ENCODE measurements at places on chromosomes 1 and 21.

GRCh38 chr1:50796272-50796671 is 163.8 kb downstream of the FAF1 start:
- no peak for DNase-seq

DNA sequence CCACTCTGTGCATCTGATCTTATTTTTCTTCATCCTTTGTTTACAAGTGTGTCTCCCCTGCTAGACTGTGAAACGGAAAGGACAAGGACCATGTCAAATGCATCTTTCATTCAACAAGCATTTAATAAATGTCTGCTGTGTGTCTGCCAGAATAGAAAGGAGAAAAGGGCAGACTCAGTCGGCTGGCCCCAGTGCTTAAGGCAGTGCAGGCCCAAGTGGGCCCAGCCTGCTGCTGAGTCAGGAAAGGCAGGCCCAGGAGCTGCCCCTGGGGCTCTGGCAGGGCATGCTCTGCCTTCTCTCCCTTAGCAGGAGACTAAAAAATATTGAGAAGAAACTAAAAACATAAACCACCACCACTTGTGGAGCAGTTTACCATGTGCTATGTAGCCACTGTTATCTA is 38.1 kb downstream of the PLEKHA6 start:
- DNase-seq, result no peak

DNA sequence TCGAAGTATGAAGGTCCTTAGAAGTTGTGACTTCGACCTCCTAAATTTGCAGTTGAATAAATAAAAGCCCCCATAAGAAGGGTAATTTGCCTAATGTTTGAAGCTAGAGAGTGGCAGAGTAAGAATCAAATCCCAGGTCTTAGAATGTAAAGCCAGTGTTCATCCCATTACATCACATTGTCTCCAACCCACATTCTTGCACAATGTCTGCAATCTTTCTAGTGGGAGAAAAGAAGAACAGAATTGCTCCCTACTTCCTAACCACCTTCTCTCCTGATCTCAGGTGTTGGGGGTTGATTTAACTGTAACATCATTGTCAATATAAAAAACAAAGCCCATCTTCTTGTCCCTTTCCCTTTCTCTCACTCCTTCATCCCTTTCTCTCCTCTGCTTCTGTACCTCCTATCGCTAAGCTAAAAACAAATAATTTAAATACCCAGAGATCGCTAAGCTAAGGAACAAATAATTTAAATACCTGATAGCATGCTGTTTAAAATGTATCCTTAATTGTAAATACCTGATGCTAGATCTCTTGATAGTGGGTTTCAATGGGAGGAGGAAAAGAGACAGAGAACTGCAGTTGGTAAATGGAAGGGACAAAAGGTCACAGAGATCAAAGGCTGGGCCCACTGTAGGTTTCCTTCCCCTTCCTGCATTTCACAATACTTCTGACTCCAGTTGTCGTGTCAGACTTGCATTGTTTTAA is 32.1 kb upstream of the CCDC190 start:
- DNase-seq, result no peak

DNA sequence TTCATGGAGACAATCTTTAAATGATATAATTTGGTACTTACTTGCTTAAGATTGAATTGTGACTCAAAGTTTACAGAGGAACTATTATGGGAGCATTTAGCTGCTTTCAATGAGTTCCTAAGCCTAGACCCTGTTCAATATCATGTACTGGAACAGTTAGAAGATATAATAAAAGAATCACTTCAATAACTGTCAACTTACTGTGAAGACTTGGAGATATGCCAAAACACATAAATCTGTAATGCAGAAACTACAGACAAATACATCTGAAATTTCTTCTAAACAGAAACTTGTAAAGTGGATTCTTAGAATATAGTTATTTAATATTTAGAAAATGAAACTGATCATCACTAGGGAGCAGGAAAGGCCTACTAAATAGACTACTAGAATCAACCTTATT is 259.3 kb downstream of the HLX start:
- DNase-seq, result no peak

- DNase-seq, result no peak
Measured at GRCh38 chr21:27315373-27315772, 348.5 kb upstream of the ADAMTS5 start.

DNA sequence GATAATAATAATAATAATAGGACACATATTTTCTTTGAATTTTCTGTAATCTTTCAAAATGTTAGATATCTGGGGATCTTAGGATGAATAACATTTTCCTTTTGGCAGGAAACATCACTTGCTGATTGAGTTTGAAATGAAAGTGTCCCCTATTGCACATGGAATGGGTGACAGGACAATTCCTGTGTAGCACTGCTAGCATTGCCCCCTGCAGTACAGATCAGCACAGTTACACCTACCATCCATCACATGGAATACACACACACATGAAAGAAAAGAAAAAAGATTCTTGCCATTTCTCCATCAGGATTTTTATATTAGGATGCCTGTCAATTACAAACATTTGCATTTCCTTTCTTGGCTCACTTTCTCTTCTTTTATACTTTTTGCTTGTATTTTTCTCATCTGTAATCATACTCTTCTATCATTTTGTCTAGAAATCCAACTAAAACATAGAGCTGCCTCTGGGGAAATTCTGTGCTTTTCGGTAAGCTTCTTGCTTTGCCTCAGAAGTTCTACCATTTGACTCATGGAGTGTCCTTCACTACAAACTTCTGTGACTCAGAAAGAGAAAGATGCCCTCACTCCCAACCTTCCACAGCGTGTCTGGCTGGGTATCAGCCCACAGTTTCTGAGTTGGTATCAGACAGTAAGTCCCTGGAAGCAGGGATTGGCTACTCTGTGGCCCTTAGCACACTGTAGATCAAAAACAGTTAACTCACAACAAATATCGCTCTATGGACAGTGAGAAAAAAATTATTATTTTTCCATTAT is 641.2 kb downstream of the PTPRC start:
- no peak for DNase-seq

DNA sequence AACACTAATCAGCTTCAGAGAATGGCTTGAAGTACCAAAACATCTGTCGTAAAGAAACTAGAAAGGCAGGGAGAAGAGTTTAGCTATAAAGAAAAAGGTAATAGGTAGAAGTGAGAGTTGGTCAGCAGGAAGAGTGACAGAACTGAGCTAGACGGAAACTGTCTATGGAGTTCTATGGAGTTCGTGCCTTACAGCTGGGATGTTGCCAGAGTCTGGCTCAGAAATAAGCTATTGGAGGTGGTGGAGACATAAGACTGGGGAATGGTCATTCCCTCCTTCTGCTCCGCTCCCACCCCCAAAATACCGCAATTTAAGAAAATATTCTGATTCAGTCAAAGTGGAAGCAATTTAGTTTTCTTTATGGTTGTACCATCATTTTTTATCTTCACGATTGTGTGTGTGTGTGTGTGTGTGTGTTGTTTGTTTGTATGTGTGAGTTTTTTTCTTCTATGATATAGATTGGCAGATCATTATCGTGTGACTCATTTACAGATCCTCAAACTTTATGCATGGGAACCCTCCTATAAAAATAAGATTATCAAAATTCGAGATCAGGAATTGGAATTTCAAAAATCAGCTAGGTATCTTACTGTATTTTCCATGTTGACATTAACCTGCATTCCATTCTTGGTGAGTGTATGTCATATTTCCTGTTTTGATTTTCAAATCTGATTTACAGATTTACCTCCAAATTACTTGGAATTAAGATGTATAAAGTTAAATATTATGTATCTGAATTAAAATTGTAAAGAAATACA is 79.0 kb downstream of the HSPA13 start:
- DNase-seq, result no peak

DNA sequence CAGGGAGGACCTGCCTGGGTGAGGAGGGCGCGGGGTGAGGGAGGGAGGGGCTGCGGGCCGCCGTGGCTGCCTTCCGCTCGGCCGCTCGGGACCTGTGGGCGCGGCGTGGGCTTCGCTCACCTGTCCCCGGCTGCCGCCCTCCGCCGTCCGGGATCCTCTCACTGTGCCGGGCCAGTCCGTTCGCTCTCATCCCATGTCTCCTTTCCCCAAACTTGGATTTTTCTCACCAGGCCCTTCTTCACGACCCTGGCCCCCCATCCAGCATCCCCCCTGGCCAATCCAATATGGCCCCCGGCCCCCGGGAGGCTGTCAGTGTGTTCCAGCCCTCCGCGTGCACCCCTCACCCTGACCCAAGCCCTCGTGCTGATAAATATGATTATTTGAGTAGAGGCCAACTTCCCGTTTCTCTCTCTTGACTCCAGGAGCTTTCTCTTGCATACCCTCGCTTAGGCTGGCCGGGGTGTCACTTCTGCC is 362 bp downstream of the ZBTB48 start:
- DNase-seq, result no peak

DNA sequence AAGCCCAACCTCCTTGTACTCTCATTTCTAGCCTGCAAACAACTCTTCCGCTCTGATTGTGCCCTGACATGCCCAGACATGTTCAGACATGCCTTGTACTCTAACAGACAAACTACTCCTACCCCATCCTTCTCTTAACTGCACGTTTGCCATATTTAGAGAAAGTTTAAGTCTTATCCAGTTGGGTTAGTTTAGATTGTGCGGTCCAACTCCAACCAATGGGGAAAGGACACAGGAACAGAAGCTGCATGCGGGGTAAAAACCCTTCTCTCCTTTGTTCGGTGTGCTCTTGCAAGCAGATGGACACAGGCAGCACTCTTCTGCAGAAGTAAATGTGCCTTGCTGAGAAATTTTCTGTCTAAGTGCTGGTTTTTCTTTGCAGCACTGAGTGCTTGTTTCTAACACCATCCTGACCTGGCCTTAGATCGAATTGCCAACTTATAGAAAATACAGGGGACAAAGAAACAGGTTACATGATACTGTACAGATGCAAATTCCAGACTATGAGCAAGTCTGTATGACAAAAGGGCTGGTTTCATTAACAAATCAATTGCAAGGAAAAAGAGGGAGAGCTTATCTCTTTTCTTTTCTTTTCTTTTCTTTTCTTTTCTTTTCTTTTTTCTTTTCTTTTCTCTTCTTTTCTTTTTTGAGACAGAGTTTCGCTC is 35.8 kb upstream of the IFNGR2 start:
- no peak for DNase-seq

DNA sequence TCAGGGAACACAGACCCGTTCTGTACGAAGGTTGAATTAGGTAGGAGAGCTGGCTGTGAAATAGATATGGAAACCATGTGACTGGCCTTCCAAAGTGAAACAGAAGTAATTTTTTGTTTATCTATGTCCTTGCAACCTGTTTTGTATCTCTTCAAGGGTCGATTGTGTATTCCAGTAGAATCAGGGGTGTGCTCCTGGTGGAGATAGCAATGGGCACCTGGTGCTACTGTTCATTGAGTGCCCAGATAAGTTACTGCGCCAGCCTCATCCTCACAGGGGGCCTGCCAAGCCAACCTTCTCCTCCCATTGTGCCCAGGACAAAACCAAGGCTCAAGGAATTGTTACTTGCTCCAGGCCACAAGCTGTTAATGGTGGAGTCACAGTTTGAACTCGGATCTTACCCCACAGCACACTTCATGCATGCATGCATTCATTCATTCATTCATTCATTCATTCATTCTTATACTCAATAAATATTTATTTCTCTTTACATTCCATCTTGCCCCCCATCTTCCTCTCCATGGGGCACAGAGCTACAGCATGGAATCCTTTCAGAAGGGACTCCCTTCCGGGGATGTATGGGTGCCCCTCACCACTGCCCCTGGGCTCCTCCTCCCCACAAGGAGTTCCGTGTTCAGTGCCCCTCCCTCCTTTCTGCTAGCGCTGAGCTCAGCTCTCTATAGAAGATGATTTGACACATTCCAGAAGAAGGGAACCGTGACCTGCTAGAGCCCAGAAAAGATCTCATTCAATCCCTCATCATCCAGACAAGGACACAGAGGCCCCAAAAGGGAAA is 24.0 kb downstream of the ADORA1 start:
- DNase-seq, result no peak

DNA sequence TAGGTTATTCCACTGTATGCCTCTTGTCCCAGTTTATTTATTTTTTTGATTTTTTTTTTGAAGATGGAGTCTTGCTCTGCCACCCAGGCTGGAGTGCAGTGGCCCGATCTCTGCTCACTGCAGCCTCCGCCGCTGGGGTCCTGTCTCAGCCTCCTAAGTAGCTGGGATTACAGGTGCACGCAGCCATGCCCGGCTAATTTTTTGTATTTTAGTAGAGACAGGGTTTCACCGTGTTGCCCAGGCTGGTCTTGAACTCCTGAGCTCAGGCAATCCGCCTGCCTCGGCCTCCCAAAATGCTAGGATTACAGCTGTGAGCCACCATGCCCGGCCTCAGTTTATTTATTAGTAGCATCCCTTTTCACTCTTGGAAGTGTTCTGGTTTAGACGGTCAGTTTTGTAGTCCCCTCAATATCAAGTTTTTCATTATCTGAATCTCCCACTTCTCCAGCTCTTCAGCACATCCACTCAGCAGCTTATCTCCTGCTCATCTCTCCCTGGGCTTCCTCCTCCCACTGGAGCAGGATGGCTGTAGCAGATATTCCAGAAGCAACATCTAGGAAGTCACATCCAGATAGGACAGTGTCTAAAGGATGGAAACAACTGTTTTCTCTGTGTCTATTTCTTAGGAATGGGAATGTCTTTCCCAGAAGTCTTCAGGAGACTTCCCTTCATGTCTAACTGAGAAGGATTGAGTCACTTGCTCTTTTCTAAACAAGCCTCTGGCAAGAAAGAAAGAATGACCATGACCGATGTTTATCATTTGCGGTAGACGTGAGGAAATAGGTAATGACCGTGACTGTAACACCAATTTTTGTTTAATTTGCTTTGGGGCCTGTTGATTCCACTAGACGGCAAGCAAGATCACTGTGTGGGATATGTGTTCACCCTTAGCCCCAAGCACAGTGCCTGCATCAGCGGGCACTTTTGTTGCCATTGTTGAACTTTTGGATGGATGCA is 14.4 kb downstream of the CCDC190 start:
- no peak for DNase-seq

- DNase-seq, result no peak
Measured at GRCh38 chr1:175268720-175269119, 76.1 kb upstream of the KIAA0040 start.

DNA sequence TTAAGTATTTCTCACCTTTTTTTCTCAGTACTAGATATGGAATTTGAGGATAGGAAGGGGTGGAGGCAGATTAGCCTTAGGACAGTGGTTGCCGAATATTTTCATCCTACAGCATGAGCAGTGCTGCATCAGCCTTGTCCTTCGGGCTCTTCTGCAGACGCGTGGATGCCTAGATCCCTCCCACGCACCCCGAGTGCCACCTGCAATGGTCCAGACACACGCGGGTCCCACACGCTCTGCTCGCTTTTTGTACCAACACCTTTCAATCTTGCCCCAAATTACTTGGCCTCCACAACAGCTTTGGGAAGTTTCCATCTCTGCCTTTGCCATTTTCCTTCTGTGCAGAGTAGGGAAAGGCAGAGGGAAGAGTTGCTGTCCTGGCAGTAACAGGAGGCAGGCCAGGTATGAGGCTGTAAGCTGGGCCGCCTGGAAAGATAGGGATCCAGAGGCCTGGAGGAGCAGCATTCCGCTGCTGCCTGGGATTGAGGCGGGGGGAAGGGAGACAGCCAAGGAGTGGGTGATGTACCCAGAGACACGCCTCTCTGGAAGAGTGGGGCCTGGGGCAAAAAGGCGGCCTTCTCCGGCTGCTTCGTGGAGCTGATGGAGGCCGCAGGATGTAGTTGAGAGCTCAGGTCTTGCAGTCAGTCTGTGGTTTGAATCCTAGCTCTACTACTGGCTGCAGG is 467.7 kb downstream of the KIF26B start:
- no peak for DNase-seq

All from activated CD8-positive, alpha-beta memory T cell treated with anti-CD3 and anti-CD28 coated beads for 1 hour (primary cell).